ENCODE measurements at places on chromosomes 12 and 14.

DNA sequence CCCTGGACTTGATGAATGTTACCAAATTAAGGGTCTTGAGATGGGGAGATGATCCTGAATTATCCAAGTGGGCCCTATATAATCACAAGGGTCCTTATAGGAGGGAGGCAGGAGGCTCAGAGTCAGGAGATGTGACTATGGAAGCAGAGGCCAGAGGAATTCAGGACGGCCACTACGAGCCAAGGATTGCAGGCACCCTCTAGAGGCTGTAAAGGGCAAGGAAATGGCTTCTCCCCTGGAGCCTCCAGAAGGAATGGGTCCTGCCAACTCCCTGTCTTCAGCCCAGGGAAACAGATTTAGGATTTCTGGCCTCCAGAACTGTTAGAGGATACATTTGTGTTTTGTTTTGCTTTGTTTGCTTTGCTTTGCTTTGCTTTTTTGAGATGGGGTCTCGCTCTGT, 8.8 kb downstream of the BDKRB1 start:
- DNase-seq: peak; percentile 66

DNA sequence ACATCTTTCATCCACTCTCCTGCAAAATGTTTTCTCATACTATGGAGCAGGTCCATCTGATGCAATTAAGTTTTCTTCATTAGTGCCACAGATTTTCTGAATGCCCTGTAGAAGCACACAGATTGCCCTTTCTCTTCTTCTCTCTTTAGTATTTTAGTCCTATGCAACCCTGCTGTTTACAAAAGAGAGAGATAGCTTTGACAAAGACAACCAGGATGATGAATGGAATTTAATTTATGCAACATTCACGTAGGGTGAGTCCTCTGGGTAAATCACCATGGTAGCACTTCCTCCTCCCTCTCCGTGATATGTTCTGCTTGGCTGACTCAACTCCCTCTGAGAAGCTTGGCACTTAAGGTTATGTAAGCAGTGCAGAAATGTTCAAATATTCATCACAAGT, 400.9 kb upstream of the PDE3A start:
- DNase-seq: no peak

DNA sequence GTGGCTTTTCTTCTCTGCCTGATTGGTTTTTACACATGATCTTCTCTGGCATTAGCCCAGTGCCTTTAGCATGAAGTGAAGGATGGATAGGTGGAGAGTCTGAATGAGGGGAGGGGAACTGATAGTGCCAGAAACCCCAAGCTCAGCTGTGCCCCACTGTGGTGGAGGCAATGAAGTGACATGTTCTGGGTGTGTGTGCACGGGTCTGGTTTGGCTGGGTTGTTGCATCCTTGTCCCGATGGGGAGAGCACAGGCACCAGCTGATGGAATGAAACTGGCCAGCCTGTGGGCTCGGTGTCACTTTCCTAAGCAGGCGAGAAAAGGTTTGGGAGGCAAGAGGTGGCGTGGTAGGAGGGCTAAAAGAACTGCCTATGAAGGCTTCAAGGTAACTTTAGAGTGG, 65.3 kb downstream of the CACNA1C start:
- no peak for DNase-seq

- no peak for DNase-seq
These were observed 49.2 kb downstream of the EIF2S3B start for GRCh38 chr12:10554756-10555481.

- DNase-seq: no peak
These were observed 402.8 kb downstream of the BCAT1 start for GRCh38 chr12:24546084-24546483.
